Upper lobe of left lung (tissue), 6 donors: ENCODE measurements at places on chromosomes 6 and 20. TPM values are rescaled to one million over a fixed set of nuclear protein-coding genes. Genes with fewer than 3 reads are reported as not detected.

The GRM1 gene
- total RNA-seq, result not detected

The EYS gene
- total RNA-seq, result under 0.01 TPM

The KIF25 gene
- total RNA-seq, result 0.30 TPM

The HNF4A gene
- total RNA-seq, result 0.46 TPM

The RIPPLY2 gene
- not detected for total RNA-seq

The BPIFB4 gene
- total RNA-seq, result not detected

GRCh38 chr20:4281258-4282055 lies 266.1 kb upstream of the RNF24 start:
- DNase-seq, result no peak

DNA sequence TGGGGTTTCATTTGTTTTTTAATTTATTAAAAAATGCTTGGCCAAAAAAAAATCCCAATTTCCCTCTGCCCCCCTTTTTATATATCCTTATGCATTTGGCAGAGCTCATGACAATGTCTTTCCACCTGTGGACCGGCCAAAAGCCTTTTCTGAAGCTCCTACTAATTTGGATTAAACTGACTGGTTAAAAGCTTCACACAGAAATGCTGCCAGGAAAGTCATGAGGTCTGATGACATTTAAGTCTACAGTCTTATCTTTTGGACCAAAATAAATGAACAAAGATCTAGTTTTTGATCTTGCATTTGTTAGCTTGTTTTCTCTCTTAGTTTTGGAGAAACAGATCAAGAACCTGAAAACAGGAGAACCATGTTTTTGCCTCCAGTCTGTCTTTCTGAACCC lies 66.1 kb downstream of the TRMT11 start:
- DNase-seq, result no peak

GRCh38 chr20:9122571-9122970 lies 53.7 kb downstream of the PLCB4 start:
- DNase-seq, result no peak

DNA sequence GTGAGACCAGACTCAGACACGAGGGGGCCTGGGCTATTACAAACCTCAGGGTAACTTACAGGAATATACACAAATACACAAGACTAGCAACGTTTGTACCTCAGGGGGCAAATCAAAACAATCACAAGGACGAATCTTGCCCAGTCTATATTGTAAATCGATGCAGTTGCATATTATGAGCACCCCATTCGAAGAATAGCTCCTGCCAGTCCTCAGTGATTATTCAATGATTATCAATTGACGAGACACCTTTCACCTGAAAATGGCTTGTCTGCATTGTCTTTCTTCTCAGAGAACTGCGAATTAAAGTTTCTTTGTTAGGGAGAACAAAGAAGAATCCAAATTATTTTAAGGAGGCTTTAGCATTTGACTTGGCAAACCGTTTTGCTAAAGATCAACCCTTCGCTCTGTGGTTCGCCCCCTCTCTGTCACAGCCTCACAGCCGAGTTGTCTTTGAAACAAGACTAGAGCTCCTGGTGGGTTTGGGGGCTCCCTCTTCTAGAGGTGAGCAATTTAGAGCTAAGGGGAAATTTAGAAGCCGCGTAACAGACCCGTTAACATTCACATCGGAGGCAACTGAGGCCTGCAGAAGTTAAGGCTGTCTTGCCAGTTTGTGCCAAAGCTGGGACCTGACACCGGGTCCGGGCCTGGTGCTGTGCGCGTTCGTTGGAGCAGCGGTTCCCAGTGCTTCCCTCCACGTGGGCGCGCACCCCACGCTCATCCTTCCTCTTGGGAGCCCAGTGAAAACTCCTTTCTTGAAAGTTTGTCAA lies 24.9 kb upstream of the MAP3K7 start:
- no peak for DNase-seq

DNA sequence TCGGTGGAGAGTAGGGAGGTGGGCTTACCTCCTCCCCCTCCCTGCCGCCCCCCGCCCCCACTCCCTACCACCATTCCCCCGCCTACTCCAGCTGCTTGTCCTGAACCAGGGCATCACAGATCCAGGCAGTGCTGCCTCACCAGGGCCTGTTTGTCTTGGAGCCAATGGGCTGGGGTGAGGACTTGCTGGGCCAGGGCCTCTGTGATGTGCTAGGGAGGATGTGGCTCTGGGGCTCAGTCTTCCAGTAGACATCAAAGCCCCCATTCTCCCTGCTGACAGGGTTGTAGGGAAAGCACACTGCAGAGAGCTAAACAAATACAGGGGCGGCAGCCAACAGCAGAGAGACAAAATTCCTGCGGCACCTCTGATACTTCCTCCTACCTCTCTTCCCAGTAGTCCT lies 48.2 kb upstream of the NXT1 start:
- DNase-seq, result no peak

DNA sequence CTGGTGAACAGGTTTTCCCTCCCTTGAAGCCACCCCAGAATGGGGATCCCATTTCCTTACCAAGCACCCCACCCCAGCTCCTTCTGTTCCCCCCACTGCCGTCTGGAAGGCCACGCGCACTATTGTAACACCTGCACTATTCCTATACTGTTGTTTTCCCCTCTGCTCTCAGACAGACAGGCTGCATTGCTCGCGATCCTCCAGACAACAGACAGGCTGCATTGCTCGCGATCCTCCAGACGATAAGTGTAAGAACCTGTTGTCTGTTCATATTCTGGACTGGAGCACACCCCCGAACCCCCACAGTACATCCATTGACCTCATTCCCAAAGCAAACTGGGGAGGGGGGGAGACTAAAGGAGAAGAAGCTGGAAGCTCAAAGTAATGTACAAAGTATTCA lies 72.7 kb downstream of the LY86 start:
- no peak for DNase-seq

GRCh38 chr6:56347526-56347925 lies 100.1 kb upstream of the COL21A1 start:
- DNase-seq, result no peak

- no peak for DNase-seq
Measured at GRCh38 chr6:11067348-11067747, 23.2 kb upstream of the ELOVL2 start.

DNA sequence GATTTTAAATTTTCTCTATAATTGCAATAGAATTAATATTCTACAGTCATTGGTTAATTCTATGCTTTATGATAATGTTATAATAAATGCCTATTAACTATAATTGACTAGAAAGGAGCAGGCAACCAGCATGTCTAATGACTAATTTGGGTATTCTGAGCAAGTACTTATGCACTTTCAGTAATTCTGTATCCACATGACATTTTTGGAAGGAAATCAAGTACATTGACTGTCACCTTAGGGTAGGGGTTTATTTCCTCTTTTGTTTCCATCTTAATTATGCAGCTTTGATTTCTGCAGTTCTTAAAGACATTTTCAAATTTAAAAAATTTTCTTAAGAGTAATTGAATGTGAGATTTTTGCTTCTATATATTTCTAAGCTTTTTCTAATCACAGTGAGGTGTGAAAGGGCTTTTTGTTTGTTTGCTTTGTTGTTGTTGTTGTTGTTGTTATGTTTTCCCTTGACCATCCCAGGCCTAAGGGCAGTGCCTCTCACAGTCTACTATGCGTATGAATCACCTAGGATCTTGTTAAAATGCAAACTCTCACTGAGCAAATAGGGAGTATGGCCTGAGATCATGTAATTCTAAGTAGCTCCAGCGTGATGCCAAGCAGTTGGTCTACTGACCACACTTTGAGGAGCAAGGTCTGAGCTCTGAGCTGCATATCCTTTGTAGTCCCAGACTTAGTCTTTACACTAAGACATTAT lies 467.1 kb upstream of the RNF217 start:
- DNase-seq, result no peak

- DNase-seq, result no peak
Measured at GRCh38 chr6:16762268-16762549, 949 bp upstream of the ATXN1 start.

DNA sequence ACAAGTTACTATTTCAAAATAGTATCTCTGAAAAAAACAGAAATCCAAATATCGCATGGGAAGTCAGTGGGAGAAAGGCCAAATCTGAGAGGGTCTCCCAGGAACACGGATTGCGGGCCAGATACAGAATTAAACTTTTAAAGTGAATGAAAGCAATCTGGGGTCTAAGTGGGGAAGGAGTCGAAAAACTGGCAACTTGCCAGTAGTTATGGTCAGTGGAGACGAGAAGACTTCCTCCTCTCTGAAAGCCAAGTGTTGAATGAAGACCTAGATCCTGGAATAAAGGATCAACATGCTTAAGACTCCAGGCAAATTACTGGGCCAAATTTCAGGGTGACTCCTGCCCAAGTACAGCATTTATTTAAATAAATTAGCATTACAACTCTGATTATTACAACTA lies 123.6 kb downstream of the BFSP1 start:
- DNase-seq, result no peak

GRCh38 chr6:100899202-100899601 lies 18.1 kb upstream of the ASCC3 start:
- DNase-seq, result no peak

DNA sequence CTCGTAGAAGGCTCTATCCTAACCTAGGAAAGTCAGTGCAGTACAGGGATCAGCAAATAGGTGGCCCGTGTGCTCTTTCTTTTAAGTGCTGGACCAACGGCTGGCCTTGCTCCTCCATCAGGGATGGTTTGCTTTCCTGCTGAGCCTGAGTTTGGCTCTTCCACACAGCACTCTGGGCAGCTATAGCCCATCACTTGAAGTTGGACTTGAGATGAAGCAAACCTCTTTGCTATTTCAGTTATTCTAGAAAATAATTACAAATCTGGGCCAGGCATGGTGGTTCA lies 66.9 kb upstream of the KCNK16 start:
- no peak for DNase-seq

- DNase-seq, result peak; percentile 29
Measured at GRCh38 chr20:56247954-56248782, at the start of gene MC3R. Gene MC3R, plus strand, starts transcription at chr20:56248732. Its CDS starts 112 bp downstream, at chr20:56248844.

GRCh38 chr6:47153404-47153755 lies 111.2 kb upstream of the ADGRF1 start:
- no peak for DNase-seq

GRCh38 chr6:13818341-13818740 lies 4.0 kb upstream of the MCUR1 start:
- DNase-seq, result no peak

GRCh38 chr6:70131528-70131927 lies 171.4 kb downstream of the COL9A1 start:
- DNase-seq, result no peak

- DNase-seq, result no peak
Measured at GRCh38 chr6:132400555-132400882, 756 bp downstream of the MOXD1 start.

DNA sequence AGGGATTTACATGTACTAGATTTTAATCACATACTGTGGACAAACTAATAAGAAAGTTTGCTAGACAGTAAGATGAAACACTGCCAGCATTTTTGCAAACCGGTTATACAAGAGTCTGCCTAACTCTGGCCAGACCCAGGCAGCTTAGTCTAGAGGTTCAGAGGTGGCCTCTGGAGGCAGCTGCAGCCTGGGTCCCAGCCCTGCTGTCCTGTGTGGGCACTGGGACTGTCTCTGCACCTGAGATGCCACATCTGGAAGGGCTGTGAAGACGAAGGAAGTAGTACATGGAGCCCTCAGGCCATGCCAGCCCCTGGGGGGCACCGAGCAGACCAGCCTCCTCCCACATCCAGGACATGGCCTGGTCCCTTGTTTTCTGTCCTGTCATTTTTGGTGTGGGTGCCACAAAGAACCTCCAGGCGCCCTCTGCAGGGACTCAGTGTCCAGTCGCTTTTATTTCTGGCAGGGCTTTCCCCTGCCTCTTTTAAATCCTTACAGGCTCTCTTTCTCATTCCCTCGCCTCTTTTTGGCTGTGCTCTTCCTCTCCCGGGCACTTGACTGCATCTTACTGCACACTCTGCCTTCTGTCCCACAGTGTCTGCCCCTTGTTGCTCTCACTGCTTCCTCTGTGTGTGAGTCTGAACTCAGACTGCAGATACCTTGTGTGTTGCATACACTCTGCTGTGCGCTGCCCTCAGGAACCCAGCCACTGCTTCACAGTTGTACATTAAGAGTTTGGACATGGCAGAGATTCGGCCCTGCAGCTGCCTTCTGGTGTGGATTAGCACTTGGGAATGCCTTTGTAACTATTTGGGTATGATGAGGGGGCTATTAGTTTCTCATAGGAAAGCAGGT lies 216.7 kb downstream of the ZDHHC14 start:
- DNase-seq, result peak; percentile 49

DNA sequence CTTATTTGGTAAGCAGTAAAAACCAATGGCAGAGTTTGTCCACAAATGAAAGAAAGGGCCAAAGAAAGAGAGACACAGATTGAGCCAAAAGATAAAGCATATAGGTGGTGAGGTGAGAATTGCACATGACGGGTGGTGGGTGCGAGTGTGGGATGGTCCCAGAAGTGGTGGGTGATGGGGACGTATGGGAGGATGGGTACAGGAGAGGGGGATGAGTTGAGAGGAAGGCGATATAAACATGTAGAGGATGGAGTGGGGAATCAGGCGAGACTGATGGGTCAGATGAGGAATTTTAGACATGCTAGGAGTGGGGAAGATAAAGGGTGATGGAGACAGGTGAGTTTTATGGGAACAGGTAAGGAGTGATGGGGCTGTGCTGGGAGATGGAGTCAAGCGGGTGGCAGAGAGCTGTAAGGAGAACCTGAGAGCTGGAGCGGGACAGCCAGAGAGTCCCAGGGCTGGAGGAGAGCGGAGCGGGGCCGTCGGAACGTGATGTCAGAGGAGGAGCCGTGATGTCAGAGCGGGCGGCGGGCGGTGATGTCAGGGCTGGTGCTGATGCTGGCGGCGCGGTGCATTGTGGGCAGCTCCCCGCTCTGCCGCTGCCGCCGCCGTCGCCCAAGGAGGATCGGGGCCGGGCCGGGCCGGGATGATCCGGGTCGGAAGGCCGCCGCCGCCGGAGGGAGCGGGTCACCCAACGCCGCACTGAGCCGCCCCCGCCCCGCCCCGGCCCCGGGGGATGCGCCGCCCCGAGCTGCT lies at the start of gene TTBK1:
TTBK1 (plus strand) TSS at position 574 of the 756 bp plus-strand sequence. CDS start 3,180 bp downstream, outside the sequence.
- DNase-seq, result peak; percentile 86

DNA sequence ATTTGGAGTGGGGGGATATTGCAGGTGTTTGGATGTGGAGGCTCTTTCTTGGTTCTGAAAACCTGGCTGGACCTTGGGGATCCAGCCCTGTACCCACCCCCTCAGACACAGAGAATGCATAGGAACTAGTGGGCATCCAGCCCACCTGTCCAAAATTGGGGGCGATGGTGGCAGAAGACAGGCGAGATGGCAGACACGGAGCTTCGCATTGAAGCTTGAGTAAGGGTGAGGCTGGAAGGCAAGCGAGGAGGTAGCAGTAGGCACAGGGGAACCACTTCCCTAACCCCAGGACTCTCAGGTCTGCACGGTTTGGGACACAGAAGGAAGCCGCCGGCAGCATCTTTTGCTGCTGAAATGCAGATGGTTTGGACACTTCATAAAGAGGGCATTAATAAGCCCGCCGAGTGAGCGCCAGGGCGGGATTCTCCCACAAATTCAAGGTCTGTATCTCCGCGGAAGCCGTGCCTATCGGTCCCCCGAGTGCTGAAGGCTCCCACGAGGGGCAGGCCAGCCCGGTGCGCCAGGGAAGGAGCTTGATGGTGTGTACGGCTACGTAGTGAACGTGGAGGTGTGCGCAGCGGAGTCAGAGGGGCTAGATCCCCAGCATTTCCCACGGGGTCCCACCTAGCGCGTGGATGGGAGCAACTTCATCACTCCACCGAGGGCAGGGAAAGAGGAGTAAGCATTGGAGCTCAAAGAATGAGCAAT lies 1.6 kb upstream of the FOXA2 start:
- no peak for DNase-seq
